ENCODE measurements at places on chromosomes 6 and 20. TPM values are rescaled to one million over a fixed set of nuclear protein-coding genes. Genes with fewer than 3 reads are reported as not detected.

- no peak for DNase-seq
Observed at GRCh38 chr6:4178737-4179333, 43.5 kb upstream of the ECI2 start.

- peak; percentile 12 for DNase-seq
Observed at GRCh38 chr6:140485740-140486449, 1111.4 kb upstream of the CITED2 start.

- DNase-seq, result no peak
Observed at GRCh38 chr6:39937686-39938333, 3.5 kb upstream of the MOCS1 start.

GRCh38 chr20:62292108-62292507, 10.7 kb upstream of the ADRM1 start:
- no peak for DNase-seq

DNA sequence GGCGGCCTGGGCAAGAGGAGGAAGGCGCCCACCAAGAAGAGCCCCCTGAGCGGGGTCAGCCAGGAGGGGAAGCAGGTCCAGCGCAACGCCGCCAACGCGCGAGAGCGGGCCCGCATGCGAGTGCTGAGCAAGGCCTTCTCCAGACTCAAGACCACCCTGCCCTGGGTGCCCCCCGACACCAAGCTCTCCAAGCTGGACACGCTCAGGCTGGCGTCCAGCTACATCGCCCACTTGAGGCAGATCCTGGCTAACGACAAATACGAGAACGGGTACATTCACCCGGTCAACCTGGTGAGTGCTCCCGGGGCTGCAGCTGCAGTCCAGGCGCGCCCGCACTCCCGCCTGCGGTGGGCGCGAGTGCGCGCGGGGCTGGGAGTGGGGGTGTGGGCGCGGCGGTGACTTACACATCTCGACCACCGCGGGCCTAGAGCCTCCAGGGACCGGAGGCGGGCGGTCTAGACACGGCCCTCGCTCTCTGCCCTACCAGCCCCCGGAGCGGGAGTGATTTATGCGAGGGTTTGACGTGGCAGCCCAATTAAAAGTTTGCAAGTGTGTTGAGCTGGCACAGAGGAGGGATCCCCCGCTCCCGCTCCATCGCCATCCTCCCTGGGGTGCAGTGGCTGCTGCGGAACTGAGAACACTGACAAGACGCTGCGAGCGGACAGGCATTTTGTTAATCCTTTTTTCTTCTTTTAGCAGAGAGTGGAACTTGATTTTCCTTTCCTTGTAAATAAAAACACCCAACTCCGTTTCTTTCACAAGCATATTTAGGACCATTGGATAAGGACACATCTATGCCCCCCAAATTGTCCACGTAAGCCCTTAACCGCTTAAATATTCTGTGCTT, 867 bp downstream of the TCF21 start:
- no peak for DNase-seq

The SPATS1 gene
- not detected for total RNA-seq

GRCh38 chr20:10557685-10558084, 116.1 kb downstream of the JAG1 start:
- no peak for DNase-seq

GRCh38 chr6:123888771-123889513, 85.3 kb downstream of the NKAIN2 start:
- DNase-seq, result no peak

Measured in dermis microvascular lymphatic vessel endothelial cell (primary cell).